ENCODE measurements at places on chromosomes 7 and 10.

DNA sequence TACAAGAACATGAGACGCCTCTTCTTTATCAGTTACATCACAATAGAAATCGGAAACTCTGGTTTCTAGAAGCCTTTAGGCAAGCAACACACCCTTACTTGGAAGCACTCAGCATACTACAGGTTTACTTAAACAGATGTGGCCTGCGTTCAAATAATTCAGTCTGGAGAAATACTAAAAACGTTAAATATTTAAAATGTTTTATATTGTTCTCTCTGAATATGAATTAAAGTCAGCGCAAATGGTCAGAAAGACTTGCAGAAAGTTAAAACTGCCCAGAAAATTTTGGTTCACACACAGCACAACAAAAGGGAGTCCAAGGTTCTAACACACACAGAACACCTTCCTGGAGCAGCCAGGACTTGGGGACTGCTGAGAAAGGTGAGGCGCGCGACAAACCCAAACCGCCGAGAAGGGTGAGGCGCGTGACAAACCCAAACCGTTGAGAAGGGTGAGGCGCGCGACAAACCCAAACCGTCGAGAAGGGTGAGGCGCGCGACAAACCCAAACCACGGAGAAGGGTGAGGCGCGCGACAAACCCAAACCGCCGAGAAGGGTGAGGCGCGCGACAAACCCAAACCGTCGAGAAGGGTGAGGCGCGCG, 25.8 kb downstream of the ESYT2 start:
- no peak for DNase-seq

- no peak for DNase-seq
Observed at GRCh38 chr10:89640241-89640640, 4.8 kb downstream of the PANK1 start.

DNA sequence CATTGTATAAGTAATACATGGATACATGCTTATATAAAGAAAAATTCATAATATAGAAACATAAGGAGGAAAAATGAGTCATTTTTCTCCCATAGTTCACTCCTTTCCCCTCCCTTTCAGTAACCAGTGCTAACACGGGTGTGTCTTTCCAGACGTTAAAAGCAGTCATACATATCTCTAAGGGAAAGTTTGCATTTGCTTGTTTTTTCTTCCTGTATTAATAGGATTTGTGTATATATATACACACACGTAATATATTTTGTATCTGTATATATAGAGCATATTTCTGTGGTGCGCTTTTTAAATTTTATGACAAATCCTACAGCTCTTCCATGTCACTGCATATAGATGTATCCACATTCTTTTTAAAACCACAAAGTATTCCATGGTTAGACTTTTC, 78.8 kb downstream of the RALA start:
- DNase-seq: no peak

DNA sequence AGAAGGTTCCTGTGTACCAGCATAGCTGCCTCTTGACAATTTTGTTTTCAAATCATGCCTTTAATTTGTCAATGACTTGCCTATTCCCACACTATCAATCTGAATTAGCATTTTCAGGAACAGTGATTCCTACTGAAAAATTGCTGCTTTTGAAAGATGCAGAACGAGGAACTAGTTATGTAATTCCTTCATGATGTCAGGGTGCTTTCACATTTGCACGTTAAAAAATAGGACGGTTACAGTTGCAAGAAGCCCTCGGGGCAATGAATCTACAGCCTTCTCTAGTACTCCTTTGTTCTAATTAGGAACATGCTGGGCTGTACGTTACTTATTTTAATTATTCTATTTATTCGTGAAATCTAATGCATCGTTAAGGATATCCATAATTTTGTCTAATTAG, 253.9 kb downstream of the OTUD1 start:
- DNase-seq: no peak

GRCh38 chr7:113812591-113813255, 106.1 kb downstream of the PPP1R3A start:
- no peak for DNase-seq

DNA sequence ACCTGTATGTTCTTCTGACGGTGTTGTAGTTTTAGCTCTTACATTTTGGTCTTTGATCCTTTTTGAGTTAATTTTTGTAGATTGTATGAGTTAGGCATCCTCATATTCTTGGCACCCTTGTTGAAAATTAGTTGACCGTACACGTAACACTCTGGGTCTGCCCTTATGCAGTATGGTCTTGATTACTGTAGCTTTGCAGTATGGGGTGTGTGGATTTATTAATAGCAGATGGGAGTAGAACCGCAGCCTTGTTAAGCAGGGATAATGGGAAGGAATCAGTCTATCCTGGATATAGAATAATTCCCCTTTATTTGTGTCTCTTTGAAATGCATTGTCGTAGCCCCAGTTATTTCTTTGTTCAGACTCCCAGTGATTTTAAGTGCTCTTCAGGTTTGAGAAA, 95.5 kb downstream of the UBE3C start:
- DNase-seq: no peak

DNA sequence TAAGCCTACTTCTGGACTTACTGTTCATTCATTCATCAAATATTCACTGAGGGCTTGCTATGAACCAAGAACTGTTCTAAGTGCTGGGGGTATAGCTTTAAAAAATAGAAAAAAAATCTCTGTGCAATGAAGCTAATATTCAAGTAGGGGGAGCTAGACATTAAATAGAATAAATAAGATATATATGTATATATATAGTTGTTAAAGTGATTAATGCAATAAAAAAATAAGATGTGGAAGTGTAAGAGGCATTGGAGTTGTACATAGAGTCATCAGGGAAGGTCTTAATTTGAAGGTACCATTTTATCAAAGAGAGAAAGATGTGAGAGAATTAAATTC, 181.2 kb upstream of the AGR3 start:
- DNase-seq: no peak

DNA sequence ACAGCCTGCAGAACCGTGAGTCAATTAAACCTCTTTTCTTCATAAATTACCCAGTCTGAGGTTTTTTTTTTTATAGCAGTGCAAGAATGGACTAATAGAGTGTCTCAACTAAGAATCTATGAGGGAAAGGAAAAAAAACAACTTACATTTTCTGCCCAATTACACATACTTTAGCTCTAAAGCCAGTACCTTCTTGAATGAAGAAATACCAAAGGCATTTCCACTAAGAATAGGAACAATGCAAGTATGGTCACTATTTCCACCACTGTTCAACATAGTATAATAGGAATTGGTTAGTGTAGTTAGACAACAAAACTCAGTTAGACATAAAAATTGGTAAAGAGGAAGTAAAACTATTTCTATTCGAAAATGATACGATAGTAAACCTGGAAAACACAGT, 37.6 kb downstream of the MICU1 start:
- DNase-seq: no peak

DNA sequence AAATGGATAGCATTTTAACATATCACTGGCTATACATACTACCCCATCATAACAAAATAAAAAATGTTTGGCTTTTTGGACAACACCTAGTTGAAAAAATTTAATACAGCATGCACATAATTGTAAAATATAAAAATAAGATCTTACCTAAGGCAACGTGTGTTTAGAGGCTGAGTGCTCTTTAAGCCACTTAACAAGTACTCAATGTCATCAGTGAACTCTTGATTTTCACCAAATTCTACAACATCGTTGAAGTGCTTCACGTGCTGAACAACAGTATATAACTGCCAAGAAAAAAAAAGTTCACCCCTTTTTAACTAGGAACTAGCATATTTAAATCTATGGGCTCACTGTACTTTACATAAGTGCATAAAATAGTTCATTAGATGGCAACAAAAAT, 49.5 kb downstream of the WAPL start:
- no peak for DNase-seq

GRCh38 chr10:64350665-64351064, 829.5 kb downstream of the REEP3 start:
- no peak for DNase-seq

DNA sequence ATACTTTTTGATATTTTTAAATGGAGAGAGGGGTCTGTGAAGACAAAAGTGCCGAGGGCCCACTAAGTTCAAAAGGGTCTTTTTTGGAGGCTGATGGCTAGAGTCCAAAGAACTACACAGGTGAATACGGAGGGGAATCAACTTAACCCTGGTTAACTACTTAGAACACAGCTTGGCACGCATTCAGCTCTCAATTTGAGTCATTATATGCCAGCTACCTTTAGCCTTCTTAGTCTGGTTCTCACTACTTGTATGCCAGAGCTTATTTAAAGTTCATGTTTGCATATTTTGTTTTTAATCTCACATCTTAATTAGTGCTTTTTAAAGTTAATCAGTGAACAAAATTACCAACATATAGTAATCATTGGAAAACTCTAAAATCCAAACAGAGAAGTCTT, 80.8 kb downstream of the VWDE start:
- DNase-seq: no peak

- no peak for DNase-seq
Observed at GRCh38 chr10:28883741-28884423, 206.6 kb downstream of the BAMBI start.

GRCh38 chr10:81081887-81082620, 544.4 kb downstream of the SH2D4B start:
- no peak for DNase-seq

GRCh38 chr10:129678186-129678585, 211.1 kb downstream of the MGMT start:
- no peak for DNase-seq

- DNase-seq: no peak
Observed at GRCh38 chr10:75766106-75766505, 334.7 kb downstream of the LRMDA start.

- no peak for DNase-seq
Observed at GRCh38 chr7:28354601-28355402, 57.5 kb upstream of the CREB5 start.

GRCh38 chr7:66169616-66170015, 35.5 kb upstream of the TPST1 start:
- DNase-seq: no peak

DNA sequence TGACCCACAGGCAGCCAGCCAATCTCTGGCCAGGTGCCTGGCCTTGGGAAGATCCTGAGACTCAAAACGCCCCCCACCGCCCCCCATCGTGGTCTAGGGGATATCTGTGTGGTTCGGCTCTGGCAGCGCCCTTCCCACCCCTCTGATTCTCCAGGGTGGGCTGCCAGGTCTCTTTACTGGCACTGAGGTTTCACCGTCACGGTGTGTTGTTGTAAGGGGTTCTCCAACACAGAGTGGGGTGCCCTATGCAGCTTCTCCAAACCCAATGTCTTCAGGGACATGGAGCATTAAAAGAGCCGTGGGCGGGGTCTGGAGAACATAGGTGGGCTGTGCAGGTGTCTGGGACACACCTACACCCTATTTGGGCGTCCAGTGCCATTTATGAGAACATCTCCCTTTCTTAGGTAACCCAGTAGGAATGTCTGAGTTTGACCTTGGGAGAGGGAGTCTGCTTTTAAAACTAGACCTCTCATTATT, 1.5 kb downstream of the MAFK start:
- DNase-seq: no peak

DNA sequence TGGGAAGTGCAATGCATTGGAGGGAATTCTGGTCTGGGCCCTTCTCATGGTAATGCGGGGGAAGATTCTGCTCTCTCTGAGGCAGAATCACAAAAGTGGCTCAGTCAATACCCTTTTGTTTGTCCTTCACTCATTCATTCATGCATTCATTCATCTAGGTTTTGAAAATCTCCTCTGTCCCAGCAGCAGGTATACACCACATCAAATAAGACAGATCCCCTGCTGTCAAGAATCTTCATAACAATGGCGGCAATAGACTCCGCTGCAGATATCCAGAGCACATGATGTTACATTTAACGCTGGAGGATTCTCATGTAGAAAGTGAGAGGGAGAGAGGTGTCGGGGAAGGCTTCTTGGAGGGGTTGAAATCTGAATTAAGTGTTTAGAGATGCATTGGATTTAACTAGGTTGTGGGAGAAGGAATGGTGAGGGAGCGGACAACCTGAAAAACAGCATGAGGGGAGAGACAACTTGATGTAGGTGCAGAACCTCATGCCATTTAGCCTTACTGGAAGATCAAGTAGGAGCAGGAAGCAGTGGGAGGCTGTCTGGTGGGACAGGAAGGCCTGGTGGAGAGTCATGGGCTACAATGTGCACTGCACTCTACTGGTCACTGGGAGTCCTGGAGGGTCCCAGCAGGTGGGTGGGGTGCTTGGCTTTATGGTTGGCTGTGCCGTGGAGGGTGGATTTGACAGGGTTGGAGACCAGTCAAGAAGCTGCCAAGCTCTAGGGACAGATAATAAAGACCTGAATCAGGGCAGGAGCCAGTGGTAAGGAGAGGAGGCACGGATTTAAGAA, 5.2 kb upstream of the FAM180A start:
- no peak for DNase-seq

- no peak for DNase-seq
Observed at GRCh38 chr10:15485027-15485426, 113.9 kb upstream of the FAM171A1 start.

- no peak for DNase-seq
Observed at GRCh38 chr7:97226541-97226940, 109.0 kb downstream of the SDHAF3 start.

GRCh38 chr10:63698787-63699150, 177.6 kb downstream of the REEP3 start:
- no peak for DNase-seq

Measured in NCI-H2107 (cell line).